Stimulated activated CD8-positive, alpha-beta memory T cell treated with anti-CD3 and anti-CD28 coated beads, Interleukin-4, amount 100 ng/mL, for 1 hour (primary cell): ENCODE measurements at places on chromosomes 5 and 9.

DNA sequence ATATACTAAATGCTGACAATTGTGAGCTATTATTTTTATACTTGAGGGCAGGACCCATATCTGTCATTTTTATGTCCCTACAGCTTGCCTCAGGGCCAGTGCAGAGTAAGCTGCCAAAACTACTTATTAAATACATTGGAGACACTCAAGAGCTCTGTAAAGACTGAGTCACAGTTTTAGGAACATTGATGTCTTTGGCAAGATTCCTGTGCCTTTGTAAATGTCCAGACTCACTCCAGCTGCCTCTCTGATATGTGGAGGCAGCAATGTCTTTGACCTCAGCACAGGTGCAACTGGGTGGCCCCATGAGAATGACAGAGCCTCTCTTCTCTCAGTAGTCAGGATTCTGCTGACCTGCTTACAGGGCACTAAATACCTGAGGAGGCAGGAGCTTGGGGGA, 363.2 kb downstream of the OSTF1 start:
- no peak for DNase-seq

DNA sequence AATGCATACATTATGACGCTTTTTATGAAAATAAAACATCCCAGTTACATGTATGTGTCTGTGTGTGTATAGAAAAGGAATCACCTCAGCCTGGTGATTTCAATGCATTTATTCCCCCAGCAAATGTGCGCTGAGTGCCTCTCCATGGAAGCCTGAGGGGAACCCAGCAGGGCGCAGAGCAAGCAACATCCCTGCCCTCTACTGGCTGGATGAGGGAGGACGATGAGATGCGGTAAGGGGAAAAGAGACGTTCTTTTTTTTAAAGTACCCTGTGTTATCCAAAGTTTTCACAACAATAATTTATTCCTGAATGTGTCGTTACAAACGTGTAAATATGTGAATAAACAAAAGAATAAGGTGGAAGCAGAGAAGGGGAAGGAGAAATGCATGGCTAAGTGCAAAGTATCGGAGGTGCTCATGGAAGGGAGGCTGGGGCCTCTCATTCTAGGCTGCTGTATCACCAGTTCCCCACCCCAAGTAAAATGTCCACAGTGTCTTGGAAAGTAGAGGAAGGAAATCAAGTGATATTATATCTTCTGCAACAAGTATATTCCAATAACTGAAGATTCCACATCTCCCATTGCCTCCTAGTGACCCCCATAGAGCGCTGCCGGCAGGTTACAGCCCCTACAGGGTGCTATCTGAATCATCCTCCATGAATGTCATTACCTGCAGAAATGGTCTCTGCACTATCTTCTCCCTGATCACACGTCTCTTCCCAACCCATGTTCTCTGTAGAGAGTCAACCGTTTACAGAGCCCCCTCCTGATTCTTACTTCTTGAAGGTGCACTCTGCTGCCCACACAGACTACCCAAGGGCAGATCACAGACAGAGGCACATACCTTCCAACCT, 13.0 kb upstream of the ABLIM3 start:
- DNase-seq: no peak

DNA sequence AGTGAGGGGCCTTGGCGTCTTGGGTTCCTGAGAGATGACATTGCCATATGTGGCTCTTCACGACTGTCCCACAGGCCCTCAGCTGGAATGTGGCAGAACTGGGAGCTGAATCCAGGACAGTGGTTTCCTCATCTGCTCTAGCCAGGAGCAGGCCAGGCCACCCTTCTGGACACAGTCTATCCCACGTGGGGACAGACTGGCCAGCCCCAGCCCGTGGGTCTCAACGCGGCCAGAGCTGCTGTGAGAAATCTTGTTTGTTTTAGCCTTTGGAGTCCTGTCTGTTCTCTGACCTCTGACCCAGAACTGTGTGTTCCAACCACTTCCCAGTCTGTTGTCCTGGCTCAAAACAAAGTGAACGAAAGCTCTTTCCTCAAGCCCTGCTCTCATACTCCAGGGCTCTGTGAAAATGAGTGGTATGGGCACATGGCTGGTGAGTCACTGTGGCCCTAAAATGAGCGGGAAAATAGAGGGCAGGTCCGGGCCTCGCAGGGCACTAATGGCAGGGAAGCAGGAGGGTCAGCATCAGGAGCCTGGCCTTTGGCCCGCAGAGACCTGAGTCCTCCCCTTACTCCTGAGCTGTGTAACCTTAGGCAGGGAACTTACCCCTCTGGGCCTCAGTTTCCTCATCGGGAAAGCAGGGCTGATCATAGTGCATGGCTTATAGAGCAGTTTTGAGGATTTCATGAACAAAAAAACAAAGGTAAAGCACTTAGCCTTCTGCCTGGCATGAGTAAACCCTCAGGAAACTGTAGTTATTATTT, 34.8 kb upstream of the GLRX start:
- DNase-seq: no peak

- no peak for DNase-seq
Observed at GRCh38 chr5:104016646-104017045, 454.1 kb upstream of the NUDT12 start.

DNA sequence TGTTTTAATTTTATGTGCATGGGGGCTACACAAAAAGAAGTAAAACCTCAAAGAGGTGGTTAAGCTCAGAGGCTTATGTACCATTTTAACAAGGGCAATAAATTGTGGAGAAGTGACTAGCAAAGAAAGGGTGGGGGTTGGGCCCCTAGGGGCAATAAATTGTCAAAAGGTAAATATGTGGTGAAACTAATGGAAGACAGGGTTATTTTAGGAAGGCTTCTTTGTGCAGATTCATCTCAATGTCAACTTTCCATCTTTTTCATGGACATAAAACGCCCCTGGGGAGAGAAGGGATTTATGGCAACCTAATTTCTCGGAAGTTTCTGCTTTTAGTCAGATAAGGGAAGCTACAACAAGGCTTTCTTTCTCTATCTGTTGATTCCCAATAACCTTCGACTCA, 42.5 kb upstream of the GOLM1 start:
- DNase-seq: no peak

DNA sequence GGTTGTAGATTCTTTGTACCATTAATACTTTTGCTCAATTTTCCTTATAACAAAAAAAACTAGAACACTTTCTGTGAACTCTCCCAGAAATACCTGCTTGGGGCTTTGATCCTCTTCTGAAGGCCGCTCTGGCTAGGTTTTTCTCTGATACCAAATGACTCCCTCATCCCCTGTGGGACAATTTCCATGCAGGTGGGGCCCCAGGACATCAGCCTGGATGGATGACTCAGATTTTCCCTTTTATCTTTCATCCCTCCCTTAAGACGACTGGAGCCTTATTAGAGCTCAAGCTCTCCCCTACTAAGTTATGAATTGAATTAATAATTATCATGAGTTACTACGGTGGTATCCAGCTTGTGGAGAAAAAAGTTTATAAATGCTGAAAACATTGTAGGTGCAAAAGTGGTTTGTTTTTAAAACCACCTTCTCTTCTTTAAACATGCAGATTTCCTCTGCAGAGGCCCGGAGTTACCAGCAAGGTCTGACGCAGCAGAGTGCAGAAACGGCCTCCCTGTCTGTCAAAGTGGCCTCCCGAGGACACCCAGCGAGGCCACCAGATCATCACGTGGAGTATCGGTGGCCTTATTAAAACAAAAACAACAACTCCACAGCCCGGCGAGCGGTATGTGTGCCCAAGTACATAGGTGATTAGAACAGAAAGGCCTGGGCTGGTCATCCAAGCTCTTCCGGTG, 50.8 kb upstream of the IRX4 start:
- DNase-seq: no peak
